NCI-H446 (cell line): ENCODE measurements at places on chromosomes 11 and 22.

GRCh38 chr22:50268655-50269113 lies 1.5 kb downstream of the MAPK11 start:
- peak; percentile 53 for DNase-seq

DNA sequence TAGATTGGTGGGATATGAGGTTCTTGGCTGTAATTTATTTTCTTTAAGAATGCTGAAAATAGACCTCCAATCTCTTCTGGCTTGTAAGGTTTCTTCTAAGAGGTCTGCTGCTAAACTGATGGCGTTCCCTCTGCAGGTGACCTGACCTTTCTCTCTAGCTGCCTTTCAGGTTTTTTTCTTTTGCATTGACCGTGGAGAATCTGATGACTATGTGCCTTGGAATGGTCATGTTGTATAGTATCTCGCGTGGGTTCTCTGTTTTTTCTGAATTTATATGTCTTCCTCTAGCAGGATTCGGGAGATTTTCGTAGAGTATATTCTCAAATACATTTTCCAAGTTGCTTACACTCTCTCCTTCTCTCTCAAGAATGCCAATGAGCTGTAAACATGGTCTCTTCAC lies 122.2 kb downstream of the DDX10 start:
- no peak for DNase-seq

DNA sequence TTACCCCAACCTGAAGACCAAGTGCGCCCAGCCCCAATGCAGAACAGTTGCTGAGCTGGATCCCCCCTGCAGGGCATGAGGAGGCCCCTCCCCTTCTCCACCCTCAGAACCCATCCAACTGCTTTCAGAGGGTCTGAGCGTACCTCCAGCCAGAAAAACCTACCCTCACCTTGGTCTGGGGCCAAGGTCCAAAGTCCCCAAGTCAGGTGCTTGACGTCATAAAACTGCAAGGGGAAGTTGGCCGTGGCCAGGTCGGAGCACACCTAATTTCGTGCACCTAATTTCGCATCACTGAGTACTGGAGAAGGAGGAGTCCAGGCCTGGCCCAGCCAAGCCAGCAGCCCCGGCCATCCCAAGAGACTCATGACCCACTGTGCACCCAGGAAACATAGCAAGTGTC lies 289.8 kb downstream of the CTTN start:
- DNase-seq = no peak

DNA sequence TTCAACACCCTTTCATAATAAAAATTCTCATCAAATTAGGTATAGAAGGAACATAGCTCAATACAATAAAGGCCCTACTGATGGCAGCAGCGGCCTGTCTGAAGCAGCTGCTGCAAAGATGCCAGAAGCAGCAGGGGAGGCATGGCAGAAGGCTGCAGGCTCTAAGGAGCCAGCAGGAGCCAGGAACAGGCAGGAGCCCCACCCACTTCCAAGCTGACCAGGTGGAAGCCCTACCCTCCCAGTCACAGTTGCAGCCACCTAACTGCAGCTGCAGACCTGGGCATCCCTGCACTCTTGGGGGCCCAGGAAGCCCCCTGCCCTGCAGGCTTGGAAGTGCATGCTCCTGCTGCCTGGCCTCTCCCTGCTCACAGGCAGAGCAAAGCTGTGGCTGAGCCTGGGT lies 18.2 kb upstream of the OR6A2 start:
- DNase-seq = no peak

- DNase-seq = no peak
Measured at GRCh38 chr11:76124905-76125770, 81.2 kb downstream of the WNT11 start.

- DNase-seq = peak; percentile 8
Measured at GRCh38 chr22:37972527-37972926, 11.8 kb downstream of the SOX10 start.

GRCh38 chr22:38799265-38800002 lies 5.5 kb upstream of the DNAL4 start:
- no peak for DNase-seq

GRCh38 chr22:29702000-29702930 lies 17.5 kb upstream of the CABP7 start:
- peak; percentile 31 for DNase-seq

DNA sequence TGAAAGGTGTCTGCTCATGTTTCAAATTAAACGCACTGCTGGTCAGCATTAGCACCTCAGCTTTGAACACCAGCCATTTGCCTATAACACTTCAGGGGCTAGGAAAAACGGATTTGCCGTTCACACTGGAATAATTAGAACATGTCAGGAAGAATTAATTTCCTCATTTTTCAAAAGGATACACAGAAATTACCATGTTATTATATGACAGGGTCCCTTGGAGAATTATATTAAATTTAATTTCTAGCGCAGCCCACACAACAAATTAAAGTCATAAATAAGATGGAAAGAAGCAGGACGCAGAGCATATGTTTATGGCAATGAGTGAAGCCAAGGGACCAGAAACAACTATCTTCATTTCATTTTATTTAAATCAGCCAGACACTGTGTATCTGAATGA lies 83.8 kb upstream of the SOX6 start:
- DNase-seq = no peak

DNA sequence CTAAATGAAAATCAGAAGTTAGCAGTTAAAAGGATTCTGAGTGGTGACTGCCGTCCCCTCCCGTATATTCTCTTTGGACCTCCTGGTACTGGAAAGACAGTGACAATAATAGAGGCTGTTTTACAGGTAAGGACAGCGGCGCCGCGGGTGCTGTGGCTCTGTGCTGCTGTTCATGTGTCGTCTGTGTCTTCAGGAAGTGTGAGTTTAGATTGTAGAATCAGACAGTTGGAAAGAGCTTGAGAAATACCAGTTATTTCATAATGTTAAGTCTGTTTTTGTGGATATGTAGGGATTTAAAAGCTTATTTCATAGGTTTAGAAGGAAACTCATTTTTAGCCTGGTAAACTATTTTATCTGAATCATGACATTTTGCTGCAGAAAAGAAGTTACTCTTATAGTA lies 27.4 kb upstream of the PANX2 start:
- DNase-seq = no peak

DNA sequence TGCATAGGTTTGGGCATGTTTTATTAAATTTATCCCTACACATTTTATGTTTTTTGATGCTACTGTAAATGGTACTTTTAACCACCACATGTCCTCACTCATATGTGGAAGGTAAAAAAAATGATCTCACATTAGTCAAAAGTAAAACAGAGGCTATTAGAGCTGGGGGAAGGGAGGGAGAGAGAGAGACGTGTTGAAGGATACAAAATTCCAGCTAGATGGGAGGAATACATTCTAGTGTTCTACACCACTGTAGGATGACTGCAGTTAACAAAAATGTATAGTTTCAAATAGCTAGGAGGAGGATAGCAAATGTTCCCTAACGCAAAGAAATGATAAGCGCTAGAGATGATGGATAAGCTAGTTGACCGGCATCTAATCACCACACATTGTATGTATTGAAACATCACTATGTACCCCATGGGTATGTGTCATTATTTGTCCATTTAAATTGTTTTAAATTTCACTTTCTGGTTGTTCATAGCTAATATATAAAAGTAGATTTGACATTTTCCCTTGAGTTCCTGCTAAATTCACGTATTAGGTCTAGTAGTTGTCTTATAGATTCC lies 9.9 kb upstream of the GNB1L start:
- no peak for DNase-seq

- no peak for DNase-seq
Measured at GRCh38 chr11:130668751-130669150, 220.3 kb downstream of the ADAMTS15 start.

DNA sequence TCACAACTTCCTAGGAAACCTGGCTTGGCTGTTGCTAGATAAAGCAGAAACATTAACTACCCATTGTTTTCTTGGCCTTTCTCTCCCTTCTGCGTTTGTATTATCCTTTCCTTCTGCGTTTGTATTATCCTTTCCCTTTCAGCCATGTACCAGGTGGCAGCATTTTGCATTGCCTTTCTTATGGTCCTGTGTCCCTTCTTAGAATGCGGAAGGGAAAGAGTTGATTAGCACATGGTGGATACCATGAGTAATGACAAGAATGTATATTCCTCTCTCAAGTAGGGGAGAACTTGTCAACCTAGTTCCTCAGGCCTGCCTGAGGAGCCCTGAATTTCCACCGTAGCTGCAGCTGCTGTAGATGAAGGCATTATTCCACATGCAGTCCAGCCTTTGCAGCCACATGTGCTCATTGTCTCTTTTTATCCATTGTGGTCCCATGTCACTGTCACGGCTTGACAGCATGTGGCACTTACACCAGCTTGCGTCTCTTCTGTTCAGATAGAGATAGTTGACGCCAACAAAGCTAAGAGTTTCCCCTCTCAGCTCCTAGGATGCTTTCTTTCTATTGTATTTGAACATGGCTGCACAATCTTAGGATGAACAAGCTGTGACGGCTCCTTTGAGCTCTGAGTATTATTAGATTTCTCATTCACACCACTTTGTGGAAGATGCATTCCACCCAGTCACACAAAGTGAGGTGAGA lies 44.8 kb downstream of the SLN start:
- DNase-seq = no peak

DNA sequence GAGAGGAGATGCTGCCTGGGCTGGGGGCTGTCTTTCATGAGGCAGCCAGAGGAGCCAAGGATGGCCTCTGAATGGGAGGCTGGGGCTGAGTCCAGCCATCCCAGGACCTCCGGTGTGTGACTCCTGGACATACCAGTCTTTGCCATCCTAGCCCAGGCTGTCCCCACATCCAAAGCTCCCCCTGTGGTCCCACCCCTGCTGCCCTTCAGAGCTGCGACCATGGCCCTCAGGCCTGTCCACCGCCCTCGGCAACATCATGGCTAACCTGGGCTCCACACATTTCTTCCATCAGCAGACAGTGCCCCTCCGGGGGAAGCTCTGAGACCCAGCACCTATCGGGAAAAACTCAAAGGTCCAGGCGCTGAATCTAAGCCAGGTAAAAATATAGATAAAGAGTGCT lies 324.4 kb downstream of the MN1 start:
- no peak for DNase-seq

GRCh38 chr22:39697790-39698430 lies 127.4 kb downstream of the CACNA1I start:
- DNase-seq = no peak
